ENCODE measurements at places on chromosomes 5 and 9.

DNA sequence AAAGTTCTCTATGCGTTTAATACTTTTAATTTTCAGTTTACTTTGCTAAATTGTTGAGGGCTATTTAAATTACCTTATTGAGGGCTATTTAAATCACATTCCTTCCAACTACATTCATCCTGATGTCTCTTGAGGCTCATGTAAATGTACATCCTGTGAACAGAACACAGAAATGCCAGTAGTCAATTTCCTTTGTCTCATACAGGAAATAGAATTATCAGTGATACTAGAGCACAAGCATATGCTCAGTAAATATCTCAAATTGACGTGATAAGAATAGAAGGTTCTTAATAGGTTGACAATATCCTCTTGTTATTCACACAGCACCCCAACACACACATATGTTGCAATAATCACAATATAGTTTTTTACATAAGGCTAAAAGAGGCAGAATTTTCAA, 449.0 kb downstream of the CYLC2 start:
- H3K36me3 ChIP-seq: no peaks in the 10 kb centered on the region
- H3K4me3 ChIP-seq: no peak overlapping the region
- H3K27ac ChIP-seq: no peak overlapping the region

GRCh38 chr5:73783828-73784227, 157.8 kb downstream of the ARHGEF28 start:
- no peak for DNase-seq
- peaks cover 14% of the 10 kb centered on the region for H3K36me3 ChIP-seq
- no peaks in the 10 kb centered on the region for H3K27me3 ChIP-seq

- H3K4me1 ChIP-seq: no peaks in the 10 kb centered on the region
- no peak overlapping the region for H3K4me3 ChIP-seq
- DNase-seq: no peak
- H3K36me3 ChIP-seq: no peaks in the 10 kb centered on the region
- no peak overlapping the region for H3K27ac ChIP-seq
Observed at GRCh38 chr5:2729189-2729588, 22.3 kb downstream of the IRX2 start.

GRCh38 chr9:79507801-79508200, 64.0 kb upstream of the TLE4 start:
- no peaks in the 10 kb centered on the region for H3K27me3 ChIP-seq
- no peak overlapping the region for H3K4me3 ChIP-seq
- DNase-seq: no peak
- no peak overlapping the region for H3K27ac ChIP-seq
- no peaks in the 10 kb centered on the region for H3K4me1 ChIP-seq
